Mesenchymal stem cell (in vitro differentiated cells and primary cell): ENCODE measurements at places on chromosomes 2 and 18.
A peak's percentile ranks its signal among the peaks of the same experiment; 100 is the strongest.

DNA sequence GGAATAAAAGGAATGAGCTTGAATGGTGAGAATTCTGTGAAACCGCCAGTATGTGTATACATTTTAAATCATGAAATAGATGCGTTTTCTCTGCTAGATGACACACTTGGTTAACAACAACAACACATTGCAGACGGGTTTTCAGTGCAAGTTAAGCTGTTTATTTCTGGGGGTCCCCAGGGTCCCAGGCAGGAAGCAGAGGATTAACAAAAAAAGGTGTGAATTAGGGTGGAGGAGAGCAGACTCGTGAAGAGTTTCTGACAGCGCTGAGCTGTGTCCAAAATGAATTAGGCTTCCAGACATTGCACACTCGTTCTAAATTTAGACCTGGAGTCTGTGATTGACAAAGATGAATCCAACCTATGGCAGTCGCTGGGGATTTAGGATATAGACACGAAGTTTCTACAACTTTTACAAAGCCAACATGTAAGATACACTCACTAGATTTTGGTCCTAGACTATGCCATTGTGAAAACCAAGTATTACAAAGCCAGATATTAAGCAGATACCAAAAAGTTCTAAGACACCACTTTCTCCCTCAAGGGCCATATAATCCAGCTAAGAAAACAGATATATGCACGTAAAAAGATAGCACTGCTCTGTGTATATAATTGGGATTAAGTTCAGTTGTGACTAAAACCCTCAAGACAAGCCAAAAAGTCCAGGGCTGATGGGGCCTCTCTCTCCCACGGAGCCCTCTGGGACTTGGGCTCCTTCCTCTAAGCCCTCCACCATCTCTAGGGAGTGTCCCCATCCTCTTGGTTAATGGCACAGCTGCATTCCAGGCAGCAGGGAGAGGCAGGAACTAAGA lies 120.2 kb downstream of the ACAA2 start:
- H3K4me3 ChIP-seq: no peak overlapping the region
- no peaks in the 10 kb centered on the region for H3K36me3 ChIP-seq
- DNase-seq: peak; percentile 62
- H3K27ac ChIP-seq: no peak overlapping the region

GRCh38 chr2:240946046-240946445 lies 39.9 kb downstream of the CROCC2 start:
- H3K36me3 ChIP-seq: no peaks in the 10 kb centered on the region
- peaks cover 2% of the 10 kb centered on the region for H3K4me1 ChIP-seq
- H3K4me3 ChIP-seq: no peak overlapping the region
- peaks cover 8% of the 10 kb centered on the region for H3K27me3 ChIP-seq
- DNase-seq: no peak

- H3K4me3 ChIP-seq: no peak overlapping the region
- H3K4me1 ChIP-seq: no peaks in the 10 kb centered on the region
- DNase-seq: no peak
- H3K27me3 ChIP-seq: no peaks in the 10 kb centered on the region
Observed at GRCh38 chr18:55382277-55382805, 205.7 kb downstream of the TCF4 start.

DNA sequence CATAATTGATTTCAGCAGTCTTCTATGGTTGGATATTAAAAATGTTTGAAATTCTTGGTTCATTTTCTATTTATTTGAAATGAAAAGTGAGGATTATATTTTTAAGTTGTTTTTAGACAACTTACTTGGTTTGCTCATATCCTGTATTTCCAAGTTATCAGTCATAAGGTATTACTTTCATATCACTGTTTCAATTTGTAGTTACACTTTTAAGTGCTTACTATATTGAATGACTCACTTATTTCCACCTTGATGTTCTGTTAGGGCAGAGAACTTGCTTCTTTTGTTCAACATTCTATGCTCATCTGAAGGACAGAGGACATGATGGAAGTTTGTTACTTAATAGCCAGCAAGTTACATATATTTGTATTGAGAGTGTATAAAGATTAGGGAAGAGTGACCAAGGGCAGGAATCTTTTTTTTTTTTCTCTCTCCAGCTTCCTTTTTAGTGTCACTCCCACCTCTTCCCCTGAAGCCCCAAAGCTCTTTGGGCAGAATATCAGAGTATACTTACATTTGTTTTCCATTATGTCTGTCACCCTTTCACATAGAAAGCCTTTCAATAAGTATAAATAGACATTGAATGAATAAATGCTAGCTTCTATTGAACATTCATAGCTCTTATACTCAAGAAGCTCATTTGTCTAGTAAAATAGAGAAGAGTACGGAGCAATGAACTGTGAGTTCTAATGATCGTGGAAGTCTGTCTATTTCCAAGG lies 28.1 kb downstream of the PIK3C3 start:
- H3K4me3 ChIP-seq: no peak overlapping the region
- no peaks in the 10 kb centered on the region for H3K4me1 ChIP-seq
- H3K27ac ChIP-seq: no peak overlapping the region
- H3K27me3 ChIP-seq: no peaks in the 10 kb centered on the region
- peaks cover 3% of the 10 kb centered on the region for H3K36me3 ChIP-seq
- no peak for DNase-seq

DNA sequence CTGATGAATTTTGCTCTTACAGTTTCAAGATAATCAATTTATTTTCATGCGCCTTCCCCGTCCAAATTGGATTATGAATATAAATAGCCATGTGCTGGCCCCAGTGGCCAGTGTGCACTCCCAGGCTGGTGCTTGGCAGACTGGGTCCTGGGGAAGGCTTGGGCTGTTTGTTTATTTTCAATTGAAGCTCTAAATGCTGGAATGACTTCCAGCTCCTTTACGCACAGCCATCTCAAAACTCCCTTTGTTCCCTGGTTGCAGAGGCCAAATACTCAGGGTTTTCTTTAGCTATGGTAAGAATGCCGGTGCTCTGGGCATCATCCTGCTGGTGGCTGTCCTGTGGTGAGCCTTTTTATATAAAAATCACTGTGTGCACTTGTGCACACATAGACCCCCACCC lies 131.5 kb downstream of the PRKCE start:
- H3K27ac ChIP-seq: no peak overlapping the region
- no peaks in the 10 kb centered on the region for H3K27me3 ChIP-seq
- H3K4me3 ChIP-seq: no peak overlapping the region

DNA sequence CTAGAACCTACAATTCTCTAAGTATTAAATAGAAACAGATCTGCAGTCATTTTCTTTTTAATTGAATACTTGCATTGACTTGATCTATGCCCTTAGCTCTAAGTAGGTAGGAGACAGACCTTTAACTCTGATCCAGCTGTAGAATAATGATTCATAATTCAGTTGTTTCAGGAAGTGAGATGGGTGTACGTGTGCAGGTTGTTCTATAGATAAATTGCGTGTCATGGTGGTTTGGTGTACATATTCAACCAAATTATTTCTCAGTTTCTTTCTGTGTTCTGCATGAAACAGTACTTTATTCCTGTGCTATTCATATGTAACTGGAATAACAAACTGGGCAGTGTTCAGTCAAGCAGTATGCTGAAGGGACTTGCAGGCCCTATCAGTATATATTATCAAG lies 34.3 kb upstream of the CD226 start:
- no peak overlapping the region for H3K27ac ChIP-seq
- no peaks in the 10 kb centered on the region for H3K4me1 ChIP-seq
- DNase-seq: no peak
- H3K4me3 ChIP-seq: no peak overlapping the region

- H3K4me3 ChIP-seq: no peak overlapping the region
- peaks cover 2% of the 10 kb centered on the region for H3K4me1 ChIP-seq
- H3K36me3 ChIP-seq: no peaks in the 10 kb centered on the region
- H3K27me3 ChIP-seq: peaks cover 31% of the 10 kb centered on the region
- no peak for DNase-seq
Observed at GRCh38 chr2:228180181-228181097, 1.0 kb downstream of the SPHKAP start.

DNA sequence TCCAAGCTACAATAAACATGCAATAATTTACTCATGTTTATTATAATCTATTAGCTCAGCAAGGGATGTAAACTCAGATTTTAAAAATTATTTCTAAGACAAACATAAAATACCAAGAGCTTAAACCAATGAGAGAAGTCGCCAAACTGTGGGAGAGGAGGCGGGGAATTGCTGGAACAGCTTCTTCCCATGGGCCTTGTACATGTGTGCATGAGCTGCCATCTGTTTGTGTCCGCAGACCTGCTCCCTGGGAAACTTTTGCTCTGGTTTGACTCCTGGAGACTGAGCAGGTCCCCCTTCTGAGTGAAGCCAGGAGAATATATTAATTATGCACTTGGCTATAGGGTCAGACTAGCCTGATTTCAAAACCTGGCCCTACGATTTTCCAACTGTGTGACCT lies 655.9 kb upstream of the SOX11 start:
- DNase-seq: no peak
- no peaks in the 10 kb centered on the region for H3K27me3 ChIP-seq
- H3K27ac ChIP-seq: no peak overlapping the region
- no peaks in the 10 kb centered on the region for H3K4me1 ChIP-seq
- no peaks in the 10 kb centered on the region for H3K36me3 ChIP-seq

DNA sequence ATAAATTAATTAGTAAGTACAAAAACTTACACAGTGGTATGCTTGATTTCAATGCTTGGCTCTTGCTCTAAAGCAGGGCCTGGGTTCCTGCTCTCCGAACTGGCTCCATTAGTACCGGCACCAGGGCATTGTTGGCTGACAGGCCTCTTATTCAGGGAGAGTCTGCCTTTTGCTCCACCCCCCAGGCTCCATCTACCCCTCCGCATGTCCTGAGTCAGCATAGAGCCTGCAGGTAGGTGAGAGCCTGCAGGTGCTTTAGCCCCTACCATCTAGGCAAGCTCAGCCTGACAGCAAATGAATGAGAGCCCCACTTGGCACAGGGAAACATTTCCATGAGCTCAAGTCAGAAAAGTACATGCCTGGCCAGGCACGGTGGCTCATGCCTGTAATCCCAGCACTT lies 35.1 kb upstream of the EFHD1 start:
- no peak overlapping the region for H3K4me3 ChIP-seq
- no peak overlapping the region for H3K27ac ChIP-seq
- H3K36me3 ChIP-seq: no peaks in the 10 kb centered on the region
- DNase-seq: no peak

GRCh38 chr2:56580242-56580641 lies 396.5 kb downstream of the CCDC85A start:
- no peaks in the 10 kb centered on the region for H3K36me3 ChIP-seq
- DNase-seq: peak; percentile 39
- H3K27ac ChIP-seq: no peak overlapping the region

GRCh38 chr18:13035249-13035914 lies 44.2 kb downstream of the CEP192 start:
- H3K36me3 ChIP-seq: peaks cover 8% of the 10 kb centered on the region
- H3K4me1 ChIP-seq: peaks cover 6% of the 10 kb centered on the region
- no peak overlapping the region for H3K27ac ChIP-seq
- no peaks in the 10 kb centered on the region for H3K27me3 ChIP-seq
- no peak overlapping the region for H3K4me3 ChIP-seq

DNA sequence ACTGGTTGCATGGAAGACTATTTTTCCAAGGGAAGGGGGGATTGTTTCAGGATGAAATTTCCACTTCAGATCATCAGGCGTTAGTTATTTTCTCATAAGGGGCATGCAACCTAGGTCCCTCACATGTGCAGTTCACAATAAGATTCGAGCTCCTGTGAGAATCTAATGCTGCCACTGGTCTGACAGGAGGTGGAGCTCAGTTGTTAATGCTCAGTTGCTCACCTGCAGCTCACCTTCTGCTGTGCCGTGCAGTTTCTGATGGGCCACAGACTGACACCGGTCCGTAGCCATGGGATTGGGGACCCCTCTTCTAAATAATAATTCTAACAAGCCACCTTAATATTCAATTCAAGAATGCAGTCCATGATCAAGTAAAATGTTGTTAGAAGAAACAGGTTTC lies 34.9 kb downstream of the PLCL1 start:
- H3K27ac ChIP-seq: no peak overlapping the region
- H3K4me1 ChIP-seq: no peaks in the 10 kb centered on the region

GRCh38 chr2:196558497-196558896 lies 81.0 kb upstream of the CCDC150 start:
- H3K27me3 ChIP-seq: no peaks in the 10 kb centered on the region
- no peak overlapping the region for H3K27ac ChIP-seq
- DNase-seq: no peak
- H3K36me3 ChIP-seq: no peaks in the 10 kb centered on the region
- no peak overlapping the region for H3K4me3 ChIP-seq

- no peaks in the 10 kb centered on the region for H3K4me1 ChIP-seq
- H3K36me3 ChIP-seq: no peaks in the 10 kb centered on the region
- H3K27me3 ChIP-seq: no peaks in the 10 kb centered on the region
- H3K4me3 ChIP-seq: no peak overlapping the region
- no peak overlapping the region for H3K27ac ChIP-seq
Observed at GRCh38 chr2:41127351-41127750, 675.5 kb upstream of the SLC8A1 start.

DNA sequence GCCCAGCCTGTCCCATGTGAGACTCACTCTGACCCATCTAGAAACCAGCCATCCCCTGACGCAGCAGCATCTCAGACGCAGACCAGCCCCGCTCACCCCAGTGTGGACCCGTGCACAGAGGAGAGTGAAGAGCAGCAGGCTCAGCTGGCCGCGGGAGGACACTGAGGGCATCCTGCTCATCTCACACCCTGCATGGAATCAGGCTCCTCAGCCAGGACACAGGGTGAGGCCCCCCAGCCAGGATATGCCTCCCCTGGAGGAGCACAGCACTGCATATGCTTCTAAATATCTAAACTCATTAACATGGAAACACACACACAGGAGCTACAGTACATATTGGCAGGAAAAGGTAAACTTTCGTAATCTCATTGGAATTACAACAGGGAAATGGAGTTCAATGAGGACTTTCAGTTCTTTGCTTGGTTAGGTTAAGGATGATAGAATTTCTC lies 34.4 kb downstream of the NEMP2 start:
- no peak for DNase-seq
- H3K27me3 ChIP-seq: no peaks in the 10 kb centered on the region
- H3K36me3 ChIP-seq: peaks cover 3% of the 10 kb centered on the region
- H3K27ac ChIP-seq: no peak overlapping the region
- H3K4me3 ChIP-seq: no peak overlapping the region

- H3K27ac ChIP-seq: no peak overlapping the region
- no peak overlapping the region for H3K4me3 ChIP-seq
- H3K27me3 ChIP-seq: no peaks in the 10 kb centered on the region
- H3K36me3 ChIP-seq: no peaks in the 10 kb centered on the region
- H3K4me1 ChIP-seq: no peaks in the 10 kb centered on the region
Observed at GRCh38 chr18:67331857-67332256, 184.7 kb downstream of the DSEL start.

DNA sequence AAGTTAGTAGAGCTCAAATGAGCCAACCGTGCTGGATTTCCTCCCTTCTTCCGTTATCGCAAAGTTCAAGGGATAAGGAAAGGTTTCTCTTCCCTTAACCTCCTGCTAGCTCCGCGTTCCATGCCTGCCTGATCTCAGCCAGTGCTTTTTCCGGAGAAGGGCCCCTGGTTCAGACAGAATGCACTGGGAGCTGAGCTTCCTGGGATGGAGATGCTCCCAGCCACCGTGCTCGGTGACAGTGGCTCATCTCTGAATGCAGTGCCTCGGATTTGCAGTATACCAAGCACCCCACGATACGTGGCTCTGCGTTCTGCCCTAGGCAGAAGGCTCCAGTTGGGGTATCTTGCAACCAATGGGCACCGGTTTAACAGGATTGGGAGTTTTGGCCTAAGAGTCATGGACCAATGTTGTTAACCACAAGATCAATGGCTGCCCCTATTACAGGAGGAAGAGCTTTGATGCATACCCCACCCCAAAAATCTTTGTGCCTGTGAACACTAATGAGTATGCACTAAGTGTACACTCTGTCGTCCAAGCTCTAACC lies 876 bp downstream of the CNTNAP5 start:
- no peak overlapping the region for H3K4me3 ChIP-seq
- no peak overlapping the region for H3K27ac ChIP-seq
- DNase-seq: no peak
- H3K4me1 ChIP-seq: peaks cover 6% of the 10 kb centered on the region
- H3K36me3 ChIP-seq: no peaks in the 10 kb centered on the region

GRCh38 chr2:128512379-128513115 lies 193.9 kb upstream of the HS6ST1 start:
- no peaks in the 10 kb centered on the region for H3K36me3 ChIP-seq
- H3K4me3 ChIP-seq: no peak overlapping the region
- H3K27me3 ChIP-seq: no peaks in the 10 kb centered on the region
- H3K4me1 ChIP-seq: peaks cover 13% of the 10 kb centered on the region
- DNase-seq: no peak
